Central memory CD8-positive, alpha-beta T cell (primary cell): ENCODE measurements at places on chromosomes 4 and X.

- peaks cover 17% of the 10 kb centered on the region for H3K4me1 ChIP-seq
- H3K36me3 ChIP-seq, result peaks cover 17% of the 10 kb centered on the region
- H3K27me3 ChIP-seq, result peaks cover 9% of the 10 kb centered on the region
- H3K27ac ChIP-seq, result no peak overlapping the region
- DNase-seq, result no peak
Measured at GRCh38 chrX:53227224-53227765, 2.3 kb upstream of the KDM5C start.

DNA sequence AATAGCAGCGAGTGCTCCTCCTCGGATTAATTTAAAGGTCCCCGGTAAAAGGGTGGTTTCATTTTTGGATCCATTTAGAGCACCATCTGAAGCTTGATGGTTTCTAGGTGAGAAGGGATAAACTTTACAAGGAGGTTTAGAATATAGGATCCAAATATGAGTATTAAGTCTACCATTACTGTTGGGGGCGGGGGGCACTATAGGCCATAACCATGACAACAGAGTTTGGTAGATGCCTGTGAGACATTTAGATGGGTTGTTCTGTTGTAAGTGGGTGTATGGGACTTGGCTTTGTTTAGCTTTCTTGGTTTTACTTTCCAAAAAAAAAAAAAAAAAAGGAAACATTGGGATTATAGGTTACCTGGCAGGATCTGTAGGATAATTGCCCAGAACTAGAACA is 92.7 kb downstream of the TENT5D start:
- no peaks in the 10 kb centered on the region for H3K36me3 ChIP-seq
- DNase-seq, result no peak
- no peaks in the 10 kb centered on the region for H3K4me1 ChIP-seq

GRCh38 chr4:185722029-185722316 is 90.0 kb downstream of the SORBS2 start:
- H3K4me1 ChIP-seq, result no peaks in the 10 kb centered on the region
- H3K27me3 ChIP-seq, result peaks cover 16% of the 10 kb centered on the region
- no peak overlapping the region for H3K4me3 ChIP-seq
- no peak for DNase-seq
- H3K36me3 ChIP-seq, result no peaks in the 10 kb centered on the region
- H3K27ac ChIP-seq, result no peak overlapping the region

DNA sequence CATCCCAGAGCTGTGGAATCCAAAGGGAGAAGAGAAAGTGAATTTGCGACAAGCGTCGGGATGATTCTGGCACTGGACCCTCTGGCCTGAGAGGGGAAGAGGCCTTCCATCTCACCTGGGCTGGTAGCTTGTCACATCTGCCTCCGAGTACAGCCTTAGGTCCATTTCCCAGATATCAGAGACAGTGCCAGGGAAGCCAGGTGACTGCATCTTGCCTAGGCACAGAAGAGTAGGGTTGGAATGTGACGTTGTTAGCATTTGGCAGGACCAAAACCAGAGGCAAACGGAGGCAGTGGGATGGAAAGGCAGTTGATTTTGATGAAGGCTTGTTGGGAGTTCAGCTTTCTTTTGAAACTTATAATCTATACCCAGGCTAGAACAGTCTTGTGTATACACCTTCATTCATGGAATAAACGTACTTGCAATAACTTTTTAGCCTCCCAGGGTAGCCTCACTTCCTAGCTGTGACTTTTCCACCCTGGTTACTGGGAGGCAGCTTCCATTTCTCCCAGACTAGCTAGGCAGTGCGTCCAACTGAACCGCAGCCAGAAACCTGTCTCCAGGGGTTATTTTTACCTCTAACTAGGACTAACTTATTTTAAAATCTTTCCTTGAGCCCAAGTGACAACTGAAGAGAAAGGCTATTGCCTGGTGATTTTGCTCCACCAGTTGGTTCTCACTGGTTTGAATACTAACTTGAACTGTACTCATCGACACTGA is 5.9 kb downstream of the SOD3 start:
- no peak for DNase-seq
- no peak overlapping the region for H3K4me3 ChIP-seq
- H3K4me1 ChIP-seq, result peaks cover 7% of the 10 kb centered on the region

DNA sequence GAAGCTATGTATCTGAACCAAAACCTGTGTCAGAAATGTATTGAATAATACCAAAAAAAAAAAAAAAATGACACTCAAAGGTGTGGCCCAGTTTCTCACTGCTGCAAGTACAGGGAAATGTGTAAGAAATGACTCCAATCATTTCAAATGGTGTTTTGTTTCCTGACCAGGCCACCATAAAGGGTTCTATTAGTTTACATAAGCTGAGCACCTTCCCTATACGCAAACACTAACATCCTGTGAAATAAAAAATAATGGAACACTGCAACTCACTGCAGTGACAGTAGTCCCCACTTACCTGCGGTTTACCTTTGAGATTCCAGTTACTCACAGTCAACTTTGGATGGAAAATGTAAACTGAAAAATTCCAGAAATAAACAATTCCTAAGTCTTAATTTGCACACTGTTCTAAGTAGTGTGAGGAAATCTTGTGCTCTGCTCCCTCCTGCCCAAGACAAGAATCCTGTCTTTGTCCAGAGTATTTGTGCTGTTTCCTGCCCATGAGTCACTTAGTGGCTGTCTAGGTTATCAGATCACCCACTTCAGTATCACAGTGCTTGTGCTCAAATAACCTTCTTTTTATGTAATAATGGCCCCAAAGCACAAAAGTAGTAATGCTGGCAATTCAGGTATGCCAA is 265.3 kb downstream of the RCHY1 start:
- no peak overlapping the region for H3K27ac ChIP-seq
- no peak overlapping the region for H3K4me3 ChIP-seq
- H3K27me3 ChIP-seq, result no peaks in the 10 kb centered on the region
- no peak for DNase-seq

DNA sequence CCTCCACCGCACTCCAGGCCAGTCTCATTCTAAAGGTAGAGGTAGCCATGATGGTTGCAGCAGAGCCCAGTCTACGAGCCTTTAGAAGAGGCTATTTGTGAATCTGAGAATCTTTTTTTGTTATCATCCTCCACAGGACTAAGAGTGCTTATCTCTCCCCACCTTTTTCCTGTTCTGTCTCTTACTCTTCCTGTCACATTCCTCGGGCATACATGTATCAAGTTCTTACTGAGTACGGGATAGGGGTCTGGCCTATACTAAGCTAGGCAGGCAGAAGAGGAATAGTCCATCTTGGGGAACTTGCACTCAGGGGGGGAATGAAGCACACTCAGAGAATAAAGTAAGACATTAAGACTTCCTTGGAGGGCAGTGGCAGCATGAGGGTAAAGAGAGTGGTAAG is 25.7 kb downstream of the LAS1L start:
- no peaks in the 10 kb centered on the region for H3K4me1 ChIP-seq
- peak overlapping the region; percentile 23 for H3K27ac ChIP-seq

GRCh38 chr4:67512501-67512900 is 32.8 kb downstream of the CENPC start:
- no peak overlapping the region for H3K27ac ChIP-seq
- no peak for DNase-seq
- peaks cover 38% of the 10 kb centered on the region for H3K4me1 ChIP-seq
- H3K4me3 ChIP-seq, result no peak overlapping the region
- H3K36me3 ChIP-seq, result peaks cover 48% of the 10 kb centered on the region
